HFFc6 (cell line): ENCODE measurements at places on chromosomes 16 and 17. TPM values are rescaled to one million over a fixed set of nuclear protein-coding genes. Genes with fewer than 3 reads are reported as not detected.

Gene KRT24
- not detected in 3 replicates for total RNA-seq

- DNase-seq, result no peak
Observed at GRCh38 chr16:57403965-57404817, at the start of gene CCL17. TSS of gene CCL17 (plus strand) at chr16:57404767. CDS start at chr16:57413933, 9,166 bp downstream.

Gene TBC1D28
- total RNA-seq, result not detected in 2 replicates

DNA sequence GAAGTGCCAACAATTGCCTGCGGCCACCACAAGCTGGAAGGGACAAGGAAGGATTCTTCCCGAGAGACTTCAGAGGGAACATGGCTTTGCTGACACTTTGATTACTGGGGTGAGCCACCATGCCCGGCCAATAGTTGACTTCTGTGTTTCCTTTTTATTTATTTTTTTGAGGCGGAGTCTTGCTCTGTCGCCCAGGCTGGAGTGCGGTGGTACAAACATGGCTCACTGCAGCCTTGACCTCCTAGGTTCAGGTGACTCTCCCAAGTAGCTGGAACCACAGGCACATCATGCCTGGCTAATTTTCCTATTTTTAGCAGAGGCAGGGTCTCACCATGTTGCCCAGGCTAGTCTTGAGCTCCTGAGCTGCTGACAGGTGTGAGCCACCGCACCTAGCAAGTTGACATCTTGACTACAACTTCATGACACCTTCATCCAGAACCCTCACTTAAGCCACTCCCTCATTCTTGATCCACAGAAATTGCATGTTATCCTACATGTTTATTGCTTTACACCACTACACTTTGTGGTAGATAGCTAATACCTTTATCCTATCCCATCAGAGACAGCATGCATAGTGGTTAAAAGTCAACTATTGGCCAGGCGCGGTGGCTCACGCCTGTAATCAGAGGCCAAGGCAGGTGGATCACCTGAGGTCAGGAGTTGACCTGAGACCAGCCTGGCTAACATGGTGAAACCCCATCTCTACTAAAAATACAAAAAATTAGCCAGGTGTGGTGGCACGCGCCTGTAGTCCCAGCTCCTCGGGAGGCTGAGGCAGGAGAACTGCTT lies 16.1 kb upstream of the GPRC5C start:
- DNase-seq, result no peak

- no peak for DNase-seq
Observed at GRCh38 chr16:15459791-15460190, 25.4 kb downstream of the BMERB1 start.

DNA sequence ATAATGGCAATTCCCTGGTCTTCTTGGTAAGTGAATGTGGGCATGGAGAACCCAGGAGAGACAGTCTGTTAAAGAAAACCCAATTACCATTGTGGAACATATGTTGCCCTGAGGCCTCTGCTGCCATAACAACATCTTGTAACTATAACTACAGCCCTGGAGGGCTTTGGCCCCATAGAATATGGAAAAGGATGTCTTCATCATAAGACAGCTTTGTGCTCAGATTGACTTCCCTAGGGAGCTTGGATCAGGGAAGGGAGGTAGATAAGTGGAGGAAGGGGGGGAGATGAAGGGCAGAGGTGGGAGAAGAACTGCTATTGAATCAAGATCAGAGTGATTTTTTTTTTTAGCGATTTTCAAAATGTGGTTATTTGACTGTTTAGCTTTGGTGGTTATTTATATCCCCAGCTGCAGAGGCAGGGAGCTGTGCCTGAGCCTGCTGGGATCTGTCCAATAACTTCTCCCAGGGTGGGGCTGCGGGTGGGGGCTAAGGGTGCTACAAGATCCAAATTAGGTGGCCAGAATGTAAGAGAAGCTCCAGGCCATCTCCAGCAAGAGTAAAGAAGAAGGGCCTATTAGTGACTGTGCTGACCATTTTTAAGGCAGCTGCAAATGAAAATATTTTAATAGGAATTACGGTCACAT lies 5.3 kb upstream of the KAT7 start:
- DNase-seq, result no peak

DNA sequence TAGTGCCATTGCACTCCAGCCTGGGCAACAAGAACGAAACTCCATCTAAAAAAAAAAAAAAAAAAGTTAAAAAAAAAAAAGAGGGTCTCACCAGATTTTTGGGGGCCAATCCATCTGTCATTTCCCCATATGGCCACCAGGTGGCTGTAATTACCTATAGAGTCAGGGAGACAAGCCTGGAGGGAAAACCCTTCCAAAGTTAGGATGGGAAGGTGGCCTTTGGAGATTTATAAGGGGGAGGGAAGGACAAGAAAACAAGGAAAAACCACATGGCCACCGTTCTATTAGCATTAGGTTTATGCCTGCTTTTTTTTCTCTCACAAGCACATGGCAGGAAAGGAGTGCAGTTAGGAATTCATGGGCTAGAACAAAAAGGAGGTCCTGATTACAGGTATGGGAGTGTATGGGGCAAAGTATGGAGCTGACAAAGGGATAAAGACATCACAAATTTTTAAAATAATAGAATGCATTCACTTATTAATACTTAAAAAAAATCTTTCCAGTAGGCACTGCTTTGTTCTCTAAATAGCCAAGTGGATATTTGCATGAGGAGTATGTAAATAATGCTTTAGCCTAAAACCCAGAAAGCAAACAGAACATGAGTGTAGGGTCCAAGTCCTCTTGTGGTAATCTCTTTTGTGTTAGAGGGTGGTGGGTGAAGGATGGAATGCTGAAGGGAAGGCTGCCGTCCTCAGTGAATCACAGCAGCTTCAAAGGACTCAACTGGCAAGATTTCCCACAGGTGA lies 5.1 kb downstream of the CYB5D1 start:
- no peak for DNase-seq

DNA sequence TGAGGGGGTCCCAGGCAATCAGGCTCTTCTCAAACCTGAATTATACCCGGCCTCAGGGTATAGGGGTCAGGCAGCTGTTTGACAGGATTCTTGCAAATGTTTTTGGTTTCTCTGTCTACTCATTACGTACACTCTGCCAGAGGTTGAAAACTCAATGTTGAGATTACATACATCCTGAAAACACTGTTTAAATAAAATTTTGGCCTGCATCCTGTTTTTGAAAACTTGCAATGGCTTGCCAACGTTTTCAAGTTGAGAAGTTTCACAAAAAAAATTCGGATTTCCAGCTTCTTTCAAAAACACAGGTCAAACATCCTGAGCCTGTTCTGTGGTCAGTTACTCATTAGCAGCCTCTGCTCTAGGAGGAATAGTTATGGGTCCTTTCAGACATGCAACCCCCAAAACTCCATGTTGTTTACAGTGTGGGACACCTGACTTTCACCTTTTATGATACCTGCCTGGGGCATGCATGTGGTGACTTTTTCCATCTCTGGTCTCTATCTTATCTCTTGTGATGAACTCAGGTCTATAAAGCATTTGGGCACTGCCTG lies 577.8 kb downstream of the WWOX start:
- DNase-seq, result no peak

DNA sequence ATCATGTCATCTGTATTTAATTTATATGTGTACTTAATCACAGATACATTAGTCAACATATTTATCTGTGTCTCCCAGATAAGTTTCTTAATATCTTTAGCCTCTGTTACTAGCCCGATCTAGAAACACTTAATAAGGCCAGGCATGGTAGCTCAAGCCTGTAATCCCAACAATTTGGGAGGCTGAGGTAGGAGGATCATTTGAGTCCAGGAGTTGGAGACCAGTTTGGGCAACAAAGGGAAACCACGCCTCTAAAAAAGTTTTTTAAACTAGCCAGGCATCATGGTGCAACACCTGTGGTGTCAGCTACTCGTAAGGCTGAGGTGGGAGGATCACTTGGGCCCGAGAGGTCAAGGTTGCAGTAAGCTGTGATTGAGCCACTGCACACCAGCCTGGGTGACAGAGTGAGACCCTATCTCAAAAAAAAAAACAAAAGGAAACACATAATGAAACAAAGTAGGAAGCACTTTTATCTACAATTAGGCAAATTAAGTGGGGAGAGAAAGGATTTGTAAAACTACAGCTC lies 9.4 kb downstream of the SKA2 start:
- no peak for DNase-seq

Gene CTRB1
- total RNA-seq, result not detected in 3 replicates
